ENCODE measurements at places on chromosomes 1 and 21. TPM values are rescaled to one million over a fixed set of nuclear protein-coding genes. Genes with fewer than 3 reads are reported as not detected.

The OLIG2 gene
- not detected for polyA plus RNA-seq

The RIPPLY3 gene
- polyA plus RNA-seq = 2.6 TPM

The RGS13 gene
- not detected for polyA plus RNA-seq

The MIB2 gene
- 84.8 TPM for polyA plus RNA-seq

The NUP210L gene
- polyA plus RNA-seq = 0.06 TPM

The CCDC181 gene
- polyA plus RNA-seq = 10.0 TPM

The EPHA10 gene
- 0.09 TPM for polyA plus RNA-seq

The LSM10 gene
- polyA plus RNA-seq = 22.0 TPM

The ASTN1 gene
- polyA plus RNA-seq = 9.8 TPM

The BRDT gene
- polyA plus RNA-seq = not detected

The OR10J1 gene
- polyA plus RNA-seq = 0.08 TPM

Measured in left renal pelvis (tissue), 4 donors.